ENCODE measurements at places on chromosomes 4 and X.

- peak; percentile 26 for DNase-seq
These were observed 186.5 kb downstream of the MSL3 start for GRCh38 chrX:11944501-11944900.

DNA sequence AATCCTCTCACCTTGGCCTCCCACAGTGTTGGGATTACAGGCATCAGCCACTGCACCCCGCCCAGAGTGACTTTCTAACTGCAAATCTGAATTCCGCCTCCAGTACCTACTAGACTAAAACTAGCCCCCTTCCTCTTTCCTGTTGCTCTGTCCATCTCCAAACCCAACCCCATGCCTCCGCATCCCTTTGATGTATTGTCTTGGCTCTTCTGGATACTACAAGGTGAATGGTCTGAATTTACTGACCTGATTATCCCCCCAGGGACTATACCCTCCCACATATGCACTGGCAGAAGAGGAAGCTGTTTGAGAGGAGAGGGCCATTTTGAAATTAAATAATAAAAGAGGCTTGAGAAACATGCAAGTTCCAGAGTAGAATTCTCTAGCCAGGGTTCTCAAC lies 17.7 kb upstream of the TFDP3 start:
- no peak for DNase-seq

- DNase-seq: no peak
These were observed 654 bp upstream of the STS start for GRCh38 chrX:7146703-7147412.

- no peak for DNase-seq
These were observed 1101.7 kb upstream of the INTU start for GRCh38 chr4:126530996-126531585.

DNA sequence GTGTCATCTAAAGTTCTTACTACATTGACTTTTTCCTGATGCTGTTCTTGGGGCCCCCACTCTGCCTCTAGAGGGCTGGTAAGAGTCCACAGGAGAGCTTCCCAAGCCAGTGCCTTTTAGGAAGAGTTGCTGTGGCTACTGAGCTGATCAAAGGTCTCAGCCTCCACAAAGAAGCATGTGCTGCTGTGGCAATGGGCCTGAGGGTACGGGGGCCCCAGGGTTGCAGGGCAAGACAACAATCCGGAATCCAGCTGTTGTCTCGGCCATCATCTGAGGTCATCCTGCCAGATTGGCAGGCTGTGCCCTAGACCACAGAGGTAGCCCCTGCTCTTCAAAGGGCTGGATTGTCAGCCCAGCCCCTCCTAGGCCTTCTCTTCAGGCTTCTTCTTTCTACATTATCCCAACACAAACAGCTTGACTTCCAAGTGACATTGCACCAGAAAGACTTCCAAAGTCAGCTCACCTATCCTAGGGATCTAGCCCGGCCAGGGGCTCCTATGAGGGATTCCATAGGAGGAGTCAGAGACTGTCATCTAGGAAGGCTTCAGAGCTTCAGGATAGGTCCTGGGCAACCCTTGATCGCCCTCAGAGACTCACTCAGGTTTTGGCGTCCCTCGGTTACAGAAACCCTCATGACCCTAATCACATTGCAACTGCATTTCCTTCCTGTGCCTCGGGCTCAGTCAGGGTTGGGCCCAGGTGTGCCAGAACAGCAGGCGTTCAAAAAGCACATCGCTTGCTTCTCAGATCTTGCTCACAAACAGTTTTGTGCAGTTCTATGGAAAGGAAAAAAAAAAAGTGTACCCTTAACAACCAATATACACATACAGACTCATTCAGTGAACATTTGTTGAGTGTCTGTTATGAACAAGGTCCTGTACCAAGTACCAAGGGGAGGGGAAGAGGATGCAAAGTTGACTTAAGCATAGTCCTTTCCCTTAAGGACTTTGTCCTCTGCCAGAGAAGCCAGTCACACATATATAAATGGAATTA lies 27.8 kb downstream of the SLC25A5 start:
- DNase-seq: no peak

DNA sequence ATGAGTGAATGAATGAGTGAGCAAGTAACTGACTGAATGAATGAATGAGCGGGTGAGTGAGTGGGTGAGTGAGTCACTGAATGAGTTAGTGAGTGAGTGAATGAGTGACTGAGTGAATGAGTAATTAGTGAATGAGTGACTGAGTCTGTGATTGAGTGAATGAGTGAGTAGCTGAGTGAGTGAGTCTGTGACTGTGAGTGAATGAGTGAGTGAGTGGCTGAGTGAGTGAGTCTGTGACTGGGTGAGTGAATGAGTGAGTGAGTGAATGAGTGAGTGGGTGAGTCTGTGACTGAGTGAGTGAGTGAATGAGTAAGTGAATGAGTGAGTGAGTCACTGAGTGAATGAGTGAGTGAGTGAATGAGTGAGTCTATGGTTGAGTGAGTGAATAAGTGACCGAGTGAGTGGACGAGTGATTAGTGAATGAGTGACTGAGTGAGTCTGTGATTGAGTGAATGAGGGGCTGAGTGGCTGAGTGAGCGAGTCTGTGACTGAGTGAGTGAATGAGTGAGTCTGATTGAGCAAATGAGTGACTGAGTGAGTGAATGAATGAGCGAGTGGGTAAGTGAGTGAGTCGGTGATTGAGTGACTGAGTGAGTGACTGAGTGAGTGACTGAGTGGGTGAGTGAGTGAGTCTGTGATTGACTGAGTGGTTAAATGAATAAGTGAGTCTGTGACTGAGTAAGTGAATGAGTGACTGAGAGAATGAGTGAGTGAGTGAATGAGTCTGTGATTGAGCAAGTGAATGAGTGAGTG lies 223.0 kb upstream of the PSAPL1 start:
- no peak for DNase-seq

DNA sequence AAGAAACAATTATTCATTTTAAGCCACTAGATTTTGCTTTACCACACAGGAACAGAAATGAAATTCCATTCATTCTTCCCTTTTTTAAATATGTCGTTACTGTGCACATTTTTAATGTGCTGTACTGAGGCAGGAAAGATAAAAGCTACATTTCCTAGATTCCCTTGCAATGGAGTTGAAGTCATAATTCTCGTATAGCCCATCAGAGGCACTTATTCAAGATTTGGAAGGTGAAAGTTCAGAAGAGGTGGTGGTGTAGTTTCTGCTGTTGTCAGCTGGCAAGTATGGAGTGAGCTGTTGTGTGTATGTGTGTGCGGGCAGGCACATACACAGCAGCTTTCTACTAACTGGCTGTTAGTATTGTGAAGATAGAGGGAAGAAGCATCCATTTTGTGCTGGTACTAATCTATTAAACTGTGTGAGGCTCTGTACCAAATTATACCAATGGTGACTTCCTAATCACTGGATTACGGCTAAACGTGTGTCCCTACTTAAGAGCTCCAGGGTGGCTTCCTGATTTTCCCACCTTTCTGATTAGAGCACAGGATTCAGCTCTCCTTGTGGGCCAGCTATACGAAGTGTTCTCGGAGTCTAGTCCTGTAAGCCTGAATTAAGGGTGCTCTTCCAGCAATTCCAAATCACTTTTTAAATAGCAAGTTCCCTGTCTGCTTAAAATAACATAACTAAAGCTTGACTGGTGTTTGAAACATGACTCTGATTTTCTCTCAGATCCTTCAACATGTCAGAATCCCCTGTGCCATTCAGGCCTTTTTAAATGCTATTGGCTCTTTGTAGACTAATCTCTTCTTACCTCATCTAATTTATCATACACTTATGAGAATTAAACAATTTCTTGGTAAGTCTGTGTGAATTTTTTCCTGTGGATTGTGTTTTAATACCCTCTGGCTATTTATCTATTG lies 43.8 kb downstream of the PDS5A start:
- no peak for DNase-seq

- no peak for DNase-seq
These were observed 99.4 kb upstream of the MAB21L2 start for GRCh38 chr4:150482581-150482980.

- DNase-seq: no peak
These were observed 316.7 kb downstream of the DMD start for GRCh38 chrX:32894679-32895078.

- no peak for DNase-seq
These were observed 836 bp downstream of the BTK start for GRCh38 chrX:101385026-101385684.

DNA sequence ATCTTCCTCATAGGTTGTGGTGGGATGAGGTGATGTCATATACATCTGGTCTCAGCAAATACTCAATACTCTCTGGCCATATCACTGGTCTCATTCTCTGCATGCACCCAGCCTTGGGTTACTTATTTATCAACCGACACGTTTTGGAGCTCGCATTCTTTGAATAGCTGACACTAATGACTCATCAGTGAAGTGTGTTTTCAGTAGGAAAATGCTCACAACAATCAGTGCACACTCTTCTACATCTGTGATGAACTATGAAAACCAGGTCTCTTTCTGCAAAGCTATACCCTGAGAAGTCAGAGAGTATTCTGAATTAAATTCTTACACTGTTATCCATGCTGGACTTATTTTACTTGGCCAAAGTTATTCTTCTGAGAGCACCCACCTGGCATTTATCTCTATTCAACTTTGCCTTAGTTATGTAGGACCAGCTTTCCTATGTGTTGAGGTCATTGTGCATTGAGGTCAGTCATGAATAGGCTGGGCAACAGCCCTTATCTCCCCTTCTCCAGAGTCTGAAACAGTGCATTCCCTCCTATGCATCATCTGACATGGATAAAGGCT lies 58.7 kb upstream of the DHX15 start:
- DNase-seq: no peak

- no peak for DNase-seq
These were observed 137.3 kb upstream of the CPEB2 start for GRCh38 chr4:14865031-14865366.

GRCh38 chrX:86455495-86455894 lies 307.2 kb downstream of the DACH2 start:
- DNase-seq: no peak

DNA sequence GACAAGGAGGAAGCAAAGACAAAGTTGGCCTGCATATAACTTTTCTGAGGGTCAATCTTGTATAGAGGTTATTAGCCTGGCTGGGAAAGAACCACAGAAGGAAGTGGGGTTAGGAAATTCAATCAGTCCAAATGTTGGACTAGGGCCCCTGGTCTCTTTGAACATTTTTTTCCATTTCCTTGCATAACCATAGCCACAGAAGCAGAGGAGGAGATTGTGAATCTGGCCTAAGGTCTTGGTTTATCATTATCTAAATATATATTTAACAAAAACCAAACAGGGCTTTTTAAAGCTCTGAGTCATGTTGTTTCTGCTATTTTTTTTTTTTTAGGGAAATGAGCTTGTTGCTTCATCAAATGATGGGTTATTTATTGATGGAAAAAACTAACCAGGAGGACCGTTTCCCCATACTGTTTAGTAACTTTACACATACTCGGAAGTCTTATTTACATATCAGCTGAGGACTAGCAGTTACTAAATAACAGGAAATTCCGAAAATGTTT lies 97.7 kb upstream of the ACSL4 start:
- DNase-seq: peak; percentile 20

DNA sequence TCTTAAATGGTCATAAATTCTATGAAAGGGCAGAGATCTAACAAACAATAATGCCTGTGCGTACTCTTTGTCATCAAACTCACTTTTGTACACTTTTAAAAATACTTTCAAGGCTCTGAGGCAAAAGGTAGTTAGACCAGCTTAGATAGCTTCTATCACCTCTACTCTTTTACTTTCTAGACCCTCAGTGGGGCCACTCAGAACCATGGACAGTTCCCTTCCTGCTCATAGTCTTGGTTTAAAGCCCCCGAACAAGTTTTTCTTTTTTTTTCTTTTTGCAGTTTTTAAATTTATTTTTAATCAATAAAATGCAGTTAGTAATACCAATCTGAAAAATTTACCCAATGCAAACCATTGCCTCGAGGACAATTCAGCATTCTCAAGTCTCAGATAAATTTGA lies 460.5 kb upstream of the CNKSR2 start:
- DNase-seq: no peak

- no peak for DNase-seq
These were observed 60.0 kb downstream of the HS3ST1 start for GRCh38 chr4:11368701-11369115.

GRCh38 chr4:100882661-100883060 lies 364.8 kb upstream of the EMCN start:
- no peak for DNase-seq

DNA sequence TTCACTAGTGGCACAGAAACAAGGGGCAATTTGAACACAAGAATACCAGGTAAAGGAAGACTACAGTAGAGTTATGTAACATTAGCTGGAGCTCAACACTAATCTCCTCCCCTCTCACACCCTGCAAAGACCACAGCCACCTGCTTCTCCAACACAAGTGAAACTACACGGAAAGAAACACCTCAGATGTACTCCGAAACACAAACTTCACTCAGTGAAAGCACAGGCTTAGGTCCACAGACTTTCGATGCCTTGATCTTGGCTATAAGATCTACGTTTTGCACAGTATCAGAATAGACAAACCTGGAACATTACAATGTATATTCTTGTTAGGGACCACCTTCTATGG lies 7.6 kb downstream of the ACSL1 start:
- DNase-seq: no peak

GRCh38 chrX:18654875-18655836 lies 16.8 kb downstream of the RS1 start:
- DNase-seq: no peak

- no peak for DNase-seq
These were observed 427.5 kb downstream of the BCOR start for GRCh38 chrX:39670281-39670680.

DNA sequence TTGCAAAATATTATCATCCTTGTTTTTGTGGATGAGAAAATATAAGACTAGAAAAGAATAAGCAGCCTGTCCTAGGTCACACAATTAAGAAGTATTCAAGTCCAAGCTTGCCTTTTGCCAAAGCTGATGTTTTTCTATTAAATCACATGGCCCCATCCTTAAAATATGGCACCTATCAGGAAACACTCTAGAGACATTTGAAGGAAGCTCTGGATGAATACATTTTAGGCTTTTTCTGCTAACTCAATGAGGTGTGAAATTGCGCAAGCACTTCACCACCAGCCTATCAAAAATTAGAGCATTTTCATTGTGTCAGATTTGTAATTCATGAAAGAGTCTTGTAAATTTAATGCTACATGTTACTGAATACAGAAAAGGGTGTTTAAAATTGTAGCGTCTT lies 251.1 kb upstream of the MAD2L1 start:
- DNase-seq: no peak
